SK-MEL-5 (cell line): ENCODE measurements at places on chromosomes 12 and 14.

- no peak for DNase-seq
These were observed 55.8 kb downstream of the TMEM30B start for GRCh38 chr14:61225344-61225743.

- DNase-seq: no peak
These were observed 65.5 kb downstream of the TSPAN8 start for GRCh38 chr12:71092290-71092689.

DNA sequence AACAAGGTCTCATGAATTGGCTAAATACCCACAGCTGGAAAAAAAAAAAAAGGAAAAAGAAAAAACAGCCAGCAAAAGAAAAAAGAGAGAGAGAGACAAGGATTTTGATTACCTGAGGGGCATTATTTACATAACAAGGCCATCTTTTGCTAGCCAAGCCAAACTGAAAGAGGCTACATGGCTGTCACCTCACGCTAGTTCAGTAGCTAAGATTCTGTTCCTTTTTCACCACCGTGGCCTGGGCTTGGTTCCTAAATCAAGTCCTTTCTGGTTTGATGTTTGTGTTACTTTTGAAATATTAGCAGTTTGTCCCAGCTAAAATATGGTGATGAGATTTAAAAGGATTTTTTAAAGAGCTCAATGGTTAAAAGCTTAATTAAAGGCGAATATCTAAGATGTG, 2.0 kb upstream of the SDS start:
- no peak for DNase-seq

DNA sequence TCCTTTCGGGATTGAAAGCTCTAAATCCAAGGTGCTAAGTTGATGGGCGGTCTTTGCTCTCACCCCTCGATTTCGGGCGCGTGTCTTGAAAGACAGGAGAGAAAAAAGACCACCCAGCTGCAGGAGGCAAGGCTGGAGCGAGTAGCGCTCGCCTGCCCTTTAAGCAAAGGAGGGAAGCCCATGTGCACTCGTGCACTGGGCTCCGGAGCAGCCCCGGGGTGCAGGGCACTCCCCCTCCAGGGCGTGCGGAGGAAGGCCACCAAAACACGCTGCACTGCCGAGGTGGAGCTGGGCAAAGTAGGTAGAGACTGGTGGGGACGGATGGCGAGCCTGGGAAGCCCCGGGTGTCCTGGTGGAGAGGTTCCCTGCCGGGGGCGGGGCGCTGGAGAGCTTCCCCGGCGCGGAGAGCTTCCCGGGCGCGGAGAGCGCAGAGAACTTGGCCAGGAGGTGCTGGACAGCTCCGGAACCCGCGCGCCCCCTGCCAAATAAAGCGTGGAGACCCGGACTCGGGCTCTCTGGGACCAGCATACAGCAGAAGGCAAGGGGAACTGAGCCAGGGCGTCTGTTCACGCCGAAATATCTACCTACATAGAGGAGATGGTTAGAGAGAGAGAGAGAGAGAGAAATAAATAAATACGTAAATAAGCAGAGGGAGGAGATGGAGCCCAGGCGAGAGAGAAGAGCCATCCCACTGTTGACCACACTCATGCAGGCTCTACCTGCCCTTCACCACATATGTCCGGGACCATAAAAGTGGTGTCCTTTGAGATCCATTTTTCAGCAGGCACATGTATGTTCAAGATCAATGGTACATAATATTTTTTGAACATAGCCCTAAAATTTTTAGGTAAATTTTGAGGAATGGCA, 662 bp upstream of the NELL2 start:
- no peak for DNase-seq

- no peak for DNase-seq
These were observed 557.0 kb downstream of the VRK1 start for GRCh38 chr14:97354119-97354722.

GRCh38 chr14:106691601-106692291, 1165.4 kb downstream of the TMEM121 start:
- DNase-seq: peak; percentile 18

GRCh38 chr12:91111366-91112325, at the start of gene LUM:
LUM (minus strand) TSS chr12:91111494; CDS start chr12:91108979, 2,515 bp downstream.
- DNase-seq: peak; percentile 96

DNA sequence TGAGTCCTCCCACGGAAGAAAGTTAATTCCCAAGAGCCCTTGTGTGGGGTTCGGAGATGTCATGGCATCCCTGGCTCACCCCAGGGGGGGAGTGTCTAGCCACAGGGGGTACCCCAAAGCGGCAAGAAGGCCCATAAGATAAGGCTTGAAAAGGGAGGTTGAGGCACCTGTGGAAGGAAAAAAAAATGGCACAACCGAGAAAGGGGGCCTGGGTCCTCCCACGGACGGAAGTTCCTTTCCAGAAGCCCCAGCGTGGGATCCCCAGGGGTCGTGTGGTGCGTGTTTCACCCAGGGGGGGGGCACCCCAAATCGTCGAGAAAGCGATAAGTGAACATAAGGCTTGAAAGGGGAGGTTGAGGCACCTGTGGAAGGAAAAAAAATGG, 266.7 kb downstream of the ALG10 start:
- no peak for DNase-seq

- no peak for DNase-seq
These were observed 6.9 kb upstream of the DYNLL1 start for GRCh38 chr12:120489018-120489417.

- DNase-seq: no peak
These were observed 19.1 kb upstream of the SLC17A8 start for GRCh38 chr12:100337727-100338126.

DNA sequence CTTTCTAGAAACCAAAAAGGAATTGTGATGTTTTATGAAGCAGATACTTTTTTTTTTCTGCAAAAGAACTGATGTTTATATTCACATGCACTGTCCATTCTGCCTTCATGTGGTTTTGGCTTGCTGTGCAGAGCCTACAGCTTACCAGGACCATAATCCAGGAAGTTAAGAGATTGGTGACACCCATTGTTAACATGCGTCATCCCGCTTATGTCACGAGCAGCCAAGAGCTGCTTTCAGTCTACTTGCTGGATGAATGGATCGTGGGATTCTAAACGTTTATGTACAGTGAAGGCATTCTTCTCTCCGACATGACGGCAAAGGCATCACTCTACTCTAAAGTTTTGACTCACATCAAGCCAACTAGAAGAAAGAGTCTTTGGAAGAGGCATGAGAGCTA, 76.6 kb downstream of the PAX9 start:
- peak; percentile 92 for DNase-seq

DNA sequence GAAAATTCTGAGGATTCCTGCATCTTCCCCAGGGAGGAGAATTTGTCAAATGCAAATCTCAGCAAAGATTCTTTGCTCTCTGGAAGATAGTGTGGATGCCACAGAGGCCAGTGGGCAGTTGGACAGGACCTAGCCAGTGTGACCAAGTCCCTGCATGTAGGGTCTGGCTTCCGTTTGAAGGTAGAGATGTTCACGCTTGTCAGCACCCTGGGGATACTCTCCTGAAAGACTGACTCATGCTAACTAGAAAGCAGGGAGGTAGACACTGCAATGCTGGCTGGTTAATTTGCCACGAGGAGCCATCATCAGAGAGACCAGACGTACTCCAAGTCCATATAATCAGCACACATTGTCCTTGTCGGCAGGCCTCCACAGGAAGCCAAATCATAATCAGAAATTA, 130.1 kb downstream of the SAMD4A start:
- no peak for DNase-seq

- DNase-seq: no peak
These were observed 116.4 kb downstream of the NUBPL start for GRCh38 chr14:31677630-31678029.

DNA sequence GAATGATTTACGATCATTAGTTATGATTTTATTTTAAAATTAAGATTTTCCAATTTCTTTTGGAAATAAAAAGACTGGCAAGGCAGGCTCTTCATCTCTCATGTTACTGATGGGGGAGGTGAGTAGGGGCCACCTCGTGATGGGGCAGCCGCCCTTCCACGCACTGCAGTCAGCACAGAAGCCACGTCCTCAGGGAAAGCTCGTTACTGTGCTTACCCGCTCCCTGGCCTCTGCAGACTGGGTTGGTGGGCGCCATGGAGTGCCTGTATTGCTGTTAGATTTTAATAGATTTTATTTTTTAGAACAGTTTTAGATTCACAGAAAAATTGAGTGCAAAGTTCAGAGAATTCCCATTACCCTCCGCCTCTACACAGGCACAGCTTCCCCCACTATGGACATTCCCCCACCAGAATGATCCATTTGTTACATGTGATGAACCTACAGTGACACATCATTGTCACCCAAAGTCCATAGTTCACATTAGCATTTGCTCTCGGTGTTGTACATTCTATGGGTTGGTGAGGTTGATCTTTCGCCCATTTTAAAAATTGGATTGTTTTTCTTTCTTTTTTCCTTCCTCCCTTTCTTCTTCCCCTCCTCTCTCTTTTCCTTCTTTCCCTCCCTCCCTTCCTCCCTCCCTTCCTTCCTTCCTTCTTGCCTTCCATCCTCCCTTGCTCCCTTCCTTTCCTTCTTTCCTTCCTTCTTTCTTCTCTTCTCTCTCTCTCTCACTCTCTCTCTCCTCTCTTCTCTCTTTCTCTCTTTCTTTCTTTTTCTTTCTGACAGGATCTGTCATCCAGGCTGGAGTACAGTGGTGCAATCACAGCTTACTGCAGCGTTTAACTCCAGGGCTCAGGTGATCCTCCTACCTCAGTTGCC, 30.7 kb downstream of the ADGRD1 start:
- peak; percentile 58 for DNase-seq

- no peak for DNase-seq
These were observed 309.2 kb downstream of the FOXG1 start for GRCh38 chr14:29075761-29076160.

DNA sequence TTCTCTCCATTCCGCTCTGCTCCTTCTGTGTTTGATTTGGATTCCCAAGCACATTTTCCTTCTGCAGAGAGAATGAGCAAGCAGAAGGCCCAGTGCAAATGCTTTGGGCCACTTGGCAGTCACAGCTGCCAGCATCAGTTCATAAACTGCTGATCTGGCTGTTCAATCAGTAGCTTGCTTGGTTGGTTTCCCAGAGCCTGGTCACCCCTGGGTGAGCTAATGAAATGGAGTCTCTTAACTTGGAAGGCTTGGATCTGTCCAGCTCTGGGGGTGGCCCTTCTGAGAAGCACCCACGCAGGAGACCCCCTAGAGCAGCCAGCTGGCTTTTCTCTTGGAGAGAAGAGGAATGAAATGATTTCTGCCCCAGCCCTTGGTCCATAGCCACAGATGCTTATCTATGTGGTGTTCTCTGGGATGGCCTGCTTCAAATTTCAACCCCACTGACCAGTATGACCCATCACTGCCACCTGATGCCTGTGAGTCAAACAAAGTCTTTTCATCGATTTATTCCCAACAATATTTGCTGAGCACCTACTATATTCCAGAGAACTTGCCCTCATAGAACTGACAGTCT, 30.3 kb downstream of the FAIM2 start:
- DNase-seq: no peak

DNA sequence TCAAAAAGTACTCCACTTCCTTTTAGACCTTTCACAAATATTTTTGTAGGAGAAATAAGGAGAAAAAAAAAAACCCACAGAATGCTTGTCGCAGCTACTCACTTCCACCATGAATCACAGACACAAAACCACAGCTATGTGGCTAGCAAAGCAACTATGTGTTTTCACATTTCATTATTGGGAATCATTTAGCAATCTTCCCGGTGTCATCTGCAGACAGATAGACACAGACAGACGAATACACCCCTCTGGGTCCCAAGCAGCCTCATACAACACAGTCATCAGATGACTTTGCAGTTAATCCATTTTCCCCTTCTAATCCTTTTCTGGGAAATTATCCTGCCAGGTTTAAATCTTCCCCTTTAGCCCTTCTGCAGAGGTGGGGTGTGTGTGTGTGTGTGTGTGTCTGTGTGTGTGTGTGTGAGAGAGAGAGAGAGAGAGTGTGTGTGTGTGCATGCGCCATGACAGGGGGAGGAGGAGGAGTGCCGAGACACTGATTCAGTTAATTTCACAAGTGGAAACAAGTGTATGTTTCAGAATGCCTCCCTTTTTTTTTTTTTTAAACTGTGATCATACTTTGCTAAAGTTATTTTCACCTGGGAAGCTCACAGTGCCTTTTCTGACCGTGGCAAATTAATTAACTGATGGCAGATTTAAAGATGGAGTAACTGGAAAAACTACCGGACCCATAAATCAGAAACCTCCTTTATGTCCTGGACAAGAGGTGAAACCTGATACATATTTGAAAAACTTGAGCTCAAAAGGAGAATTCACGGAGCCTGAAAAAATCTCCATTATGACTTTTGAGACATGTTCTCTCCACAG, 39.9 kb downstream of the LTBP2 start:
- peak; percentile 44 for DNase-seq

GRCh38 chr12:111277570-111277969, 91.3 kb downstream of the PHETA1 start:
- no peak for DNase-seq

DNA sequence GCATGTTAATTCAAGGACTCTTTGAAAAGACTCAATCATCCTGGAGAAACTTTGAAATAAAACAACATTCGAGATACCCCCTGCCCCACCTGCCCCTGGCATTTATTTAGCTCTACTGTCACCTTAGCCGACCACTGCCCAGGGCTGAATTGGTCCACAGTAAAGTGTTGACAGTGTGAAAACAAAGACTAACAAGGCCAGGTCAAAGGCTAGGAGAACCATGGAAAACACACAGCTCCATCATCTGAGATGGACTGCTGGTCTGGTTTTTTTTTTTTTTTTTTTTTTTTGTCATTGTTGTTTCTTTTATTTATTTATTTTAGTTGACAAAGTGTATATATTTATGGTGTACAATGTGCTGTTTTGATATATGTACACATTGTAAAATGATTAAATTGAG, 25.7 kb downstream of the GSTZ1 start:
- no peak for DNase-seq

- DNase-seq: no peak
These were observed 9.8 kb downstream of the NCKAP5L start for GRCh38 chr12:49818241-49818895.

GRCh38 chr12:124399622-124400021, 104.7 kb downstream of the RFLNA start:
- DNase-seq: peak; percentile 68

DNA sequence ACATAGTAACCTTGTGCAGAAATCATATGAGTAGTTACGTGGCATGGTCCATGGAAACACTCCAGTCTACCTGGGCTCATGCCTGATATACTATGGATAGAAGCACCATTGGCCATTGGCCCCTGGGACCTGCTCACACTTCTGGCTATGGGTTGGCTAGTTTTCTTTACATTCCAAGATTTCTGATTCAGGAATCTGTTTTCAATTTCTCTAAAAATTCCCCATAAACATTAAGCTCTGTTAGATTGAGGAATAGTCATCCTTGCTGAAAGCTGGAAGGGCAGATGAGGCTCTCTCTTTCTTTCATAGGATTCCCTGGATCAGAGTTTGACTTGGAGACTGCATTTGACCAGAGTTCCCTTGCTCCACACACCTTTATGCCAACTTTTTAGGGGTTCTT, 37.3 kb upstream of the RAP1B start:
- no peak for DNase-seq

- no peak for DNase-seq
These were observed 135.8 kb upstream of the VRK1 start for GRCh38 chr14:96661244-96661969.

GRCh38 chr14:89673512-89674225, 256.6 kb upstream of the FOXN3 start:
- no peak for DNase-seq

- no peak for DNase-seq
These were observed 31.3 kb upstream of the LALBA start for GRCh38 chr12:48601013-48601756.

GRCh38 chr12:90299121-90299520, 590.5 kb upstream of the ATP2B1 start:
- DNase-seq: no peak

- peak; percentile 44 for DNase-seq
These were observed 26.4 kb downstream of the ACTN1 start for GRCh38 chr14:68952531-68953195.

GRCh38 chr12:110677206-110677911, 11.6 kb downstream of the HVCN1 start:
- no peak for DNase-seq

GRCh38 chr12:16384732-16385131, 37.3 kb downstream of the MGST1 start:
- DNase-seq: no peak
